ENCODE measurements at places on chromosomes 4 and X.

GRCh38 chrX:154730253-154730891 lies 20.5 kb downstream of the GAB3 start:
- DNase-seq: no peak

- peak; percentile 41 for DNase-seq
These were observed 11.6 kb downstream of the PDZD4 start for GRCh38 chrX:153818571-153819383.

GRCh38 chr4:107366016-107366735 lies 330.1 kb upstream of the DKK2 start:
- DNase-seq: no peak

DNA sequence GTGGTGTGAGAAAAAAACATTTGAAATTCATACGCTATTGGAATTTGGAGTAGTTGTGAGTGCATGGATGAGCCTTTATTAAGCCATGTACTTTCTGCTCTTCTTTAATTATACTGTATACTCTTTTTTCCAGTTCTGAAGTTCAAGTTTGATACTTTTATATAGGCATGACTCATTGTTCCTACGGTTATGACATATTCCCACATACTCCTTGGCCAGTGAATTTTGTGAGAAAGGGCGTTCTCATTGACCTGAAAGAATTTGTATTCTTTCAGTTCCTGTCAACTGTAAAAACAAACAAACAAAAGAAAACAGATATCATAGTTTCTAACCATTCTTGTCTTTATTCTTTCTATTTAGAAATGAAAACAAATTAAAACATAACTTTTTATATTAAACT lies 407.3 kb downstream of the MAPK10 start:
- no peak for DNase-seq

DNA sequence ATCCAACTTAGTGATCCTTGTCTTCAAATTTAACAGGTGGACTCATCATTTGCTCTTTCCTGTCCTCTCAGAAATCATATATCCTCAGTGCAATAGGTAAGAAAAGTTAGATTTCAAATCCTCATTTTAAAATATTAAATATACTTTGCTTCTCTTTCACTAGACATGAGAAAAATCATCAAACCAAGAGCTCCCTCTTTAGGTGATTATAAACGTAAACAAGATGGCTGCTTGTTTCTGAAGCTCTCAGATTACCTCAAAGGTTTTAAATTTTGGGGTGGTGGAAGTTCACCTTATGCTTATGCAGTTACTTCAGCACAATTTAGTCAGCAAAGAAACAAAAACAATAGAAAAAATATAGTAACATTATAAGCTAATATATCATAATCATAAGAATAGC lies 27.3 kb downstream of the CSN3 start:
- DNase-seq: no peak

GRCh38 chr4:6917461-6918271 lies 8.0 kb downstream of the TBC1D14 start:
- peak; percentile 93 for DNase-seq

GRCh38 chr4:42454755-42455420 lies 57.6 kb downstream of the SHISA3 start:
- no peak for DNase-seq

- no peak for DNase-seq
These were observed 60.0 kb downstream of the FHDC1 start for GRCh38 chr4:152996111-152996571.

- DNase-seq: peak; percentile 85
These were observed 17.1 kb upstream of the GPRIN3 start for GRCh38 chr4:89324671-89325070.

GRCh38 chr4:31946456-31946855 lies 1226.3 kb downstream of the PCDH7 start:
- no peak for DNase-seq

DNA sequence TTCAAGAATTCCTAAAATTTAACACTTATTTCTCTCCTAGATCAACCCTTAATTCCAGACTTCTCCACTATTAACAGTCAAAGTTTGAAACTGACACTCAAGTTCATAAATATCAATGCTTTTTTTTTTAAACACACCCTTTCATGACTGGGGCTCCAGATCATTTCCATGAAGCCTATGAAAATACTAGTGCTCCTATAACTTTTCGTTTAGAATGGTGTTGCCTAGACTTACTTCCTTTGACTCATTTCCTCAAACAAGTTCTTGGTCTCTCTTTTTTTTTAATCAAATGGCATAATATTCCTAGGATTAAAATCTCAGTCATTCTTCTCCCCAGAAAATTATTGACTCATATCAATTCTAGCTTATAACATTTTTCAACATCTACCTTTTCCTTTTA lies 13.1 kb downstream of the ZMAT1 start:
- DNase-seq: no peak

DNA sequence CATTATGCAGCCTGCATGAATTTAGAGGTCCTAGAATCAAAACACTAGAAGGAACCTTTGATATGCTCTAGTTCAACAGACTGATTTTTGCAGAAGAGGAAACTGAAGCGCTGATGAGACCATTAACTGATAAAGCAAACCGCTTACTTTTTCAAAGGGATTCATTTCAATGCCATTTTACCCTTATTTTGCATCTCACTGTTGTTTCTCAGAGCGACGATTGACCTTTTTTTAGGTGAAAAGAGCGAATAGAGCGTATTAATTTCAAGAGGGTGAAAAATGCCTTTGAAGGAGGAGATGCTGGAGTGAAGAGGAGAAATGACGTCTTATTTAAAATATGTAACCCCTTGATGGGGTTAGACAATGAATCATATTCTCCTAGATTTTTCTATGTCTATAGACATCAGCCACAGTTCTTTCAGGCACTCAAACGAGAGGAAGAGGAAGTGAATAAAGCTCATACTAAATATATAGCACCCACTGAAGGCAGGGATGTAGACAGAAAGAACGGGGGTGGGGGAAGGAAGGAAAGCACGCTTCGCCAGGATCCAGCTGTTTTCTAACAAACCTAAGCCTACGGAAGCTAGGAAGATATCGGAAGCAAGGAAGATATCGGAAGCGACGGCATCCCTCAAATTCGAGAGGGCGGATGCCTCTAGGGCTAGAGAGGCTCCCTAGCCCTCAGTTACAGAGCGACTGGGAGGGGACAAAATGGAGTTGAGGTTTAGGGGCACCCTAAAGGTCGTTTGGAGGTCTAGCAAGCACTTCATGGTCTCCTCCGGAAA lies 848 bp downstream of the ACSL4 start:
- DNase-seq: peak; percentile 30

- no peak for DNase-seq
These were observed 4.1 kb downstream of the PITX2 start for GRCh38 chr4:110618581-110619462.

DNA sequence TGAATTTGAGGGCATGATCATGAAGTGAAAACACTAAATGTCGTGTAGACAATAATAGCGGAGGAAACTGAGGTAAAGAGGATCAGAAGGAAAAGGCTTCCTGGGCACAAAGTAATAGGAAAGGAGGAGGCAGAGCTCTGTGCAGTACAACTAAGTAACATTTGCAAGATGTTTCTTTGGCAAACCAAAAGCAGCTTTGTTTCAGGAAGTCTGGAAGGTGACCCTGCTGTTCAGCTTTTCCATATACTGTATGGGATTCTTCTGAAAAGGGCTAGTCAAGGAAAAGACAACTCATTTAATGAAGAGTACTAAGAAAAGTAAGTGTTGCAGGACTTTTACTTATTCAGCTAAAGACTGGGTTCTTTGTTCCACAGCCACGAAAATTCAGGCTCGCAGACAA lies 463.1 kb downstream of the PCDH7 start:
- DNase-seq: no peak

DNA sequence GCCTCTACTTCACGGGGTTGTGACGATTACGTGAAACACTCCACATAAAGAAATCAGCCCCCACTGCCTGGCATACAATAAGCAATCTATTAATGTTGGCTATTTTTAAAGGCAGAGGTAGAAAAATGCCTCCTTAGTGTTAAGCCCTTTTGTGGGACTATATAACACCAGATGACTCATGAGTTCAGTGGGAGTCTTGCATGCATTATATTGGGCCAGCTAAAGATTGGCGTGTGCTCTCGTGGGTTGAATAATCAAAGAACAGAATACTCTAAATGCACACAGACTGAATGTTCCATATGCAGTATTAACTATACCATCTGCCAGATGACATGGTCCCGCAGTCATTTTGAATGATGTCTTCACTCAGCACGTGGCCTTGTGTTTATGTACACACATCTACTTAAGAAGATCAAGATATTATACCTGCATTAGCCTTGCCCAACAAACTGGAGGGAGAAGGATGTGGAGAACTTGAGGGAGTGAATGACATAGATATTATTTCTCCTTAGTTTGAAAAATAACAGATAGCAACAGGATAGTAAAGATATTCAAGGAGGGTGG lies 85.0 kb upstream of the MYOZ2 start:
- no peak for DNase-seq

GRCh38 chr4:124526331-124526730 lies 186.2 kb downstream of the ANKRD50 start:
- DNase-seq: no peak

DNA sequence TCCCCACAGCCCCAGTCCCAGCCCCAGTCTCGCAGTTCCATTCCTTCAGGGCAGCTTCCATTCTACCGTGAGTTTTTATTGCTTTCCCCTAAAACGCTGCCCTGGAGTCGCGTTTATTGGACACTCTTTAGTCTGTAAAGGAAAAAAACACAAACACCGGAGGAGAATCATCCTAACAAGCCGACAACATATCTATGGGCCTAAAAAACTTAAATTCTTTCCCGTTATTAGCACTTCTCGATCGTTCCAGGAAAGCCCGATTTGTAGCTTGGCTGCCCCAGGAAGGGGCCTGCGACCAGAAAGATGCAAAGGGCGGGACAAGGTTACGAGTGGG lies 178.5 kb downstream of the CBR4 start:
- DNase-seq: no peak

GRCh38 chr4:3257556-3258482 lies 8.9 kb downstream of the MSANTD1 start:
- DNase-seq: peak; percentile 88

- DNase-seq: peak; percentile 53
These were observed 249.2 kb upstream of the RPS6KA3 start for GRCh38 chrX:20515841-20516461.

DNA sequence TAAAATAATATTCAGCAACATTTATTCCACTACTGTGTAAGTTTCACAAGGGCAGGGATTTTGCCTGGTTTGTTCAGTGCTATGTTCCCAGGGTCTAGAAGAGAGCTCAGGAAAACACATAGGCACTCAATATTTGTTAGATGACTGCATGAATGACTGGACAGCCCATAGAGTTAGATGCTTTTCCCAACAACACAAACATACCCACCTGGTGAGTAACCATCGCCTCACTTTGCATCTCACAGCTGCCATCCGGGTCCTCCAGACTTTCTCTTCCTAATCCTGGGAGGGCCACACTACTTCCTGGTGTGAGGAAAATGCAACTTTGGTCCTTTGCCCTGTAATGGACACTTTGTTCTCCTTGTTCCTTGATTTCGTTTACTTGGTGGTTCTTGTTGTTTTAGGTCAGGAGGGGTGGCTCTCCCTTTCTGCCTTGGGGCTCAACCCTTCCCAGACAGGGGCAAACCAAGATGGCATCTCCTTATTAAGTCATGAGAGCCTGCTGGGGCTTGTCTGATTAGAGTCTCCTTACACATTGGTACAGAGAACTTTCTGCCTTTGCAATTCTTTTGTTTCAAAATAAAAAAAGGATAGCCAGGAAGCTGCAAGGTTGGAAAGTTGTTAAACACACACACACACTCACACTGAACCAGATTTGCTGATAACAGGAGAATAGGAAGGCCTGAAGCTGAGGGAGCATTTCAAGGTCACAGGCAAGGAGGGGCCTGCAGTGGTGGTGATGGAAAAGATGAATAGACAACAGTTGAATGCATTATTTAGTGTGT lies 190.6 kb downstream of the MID1IP1 start:
- DNase-seq: no peak

DNA sequence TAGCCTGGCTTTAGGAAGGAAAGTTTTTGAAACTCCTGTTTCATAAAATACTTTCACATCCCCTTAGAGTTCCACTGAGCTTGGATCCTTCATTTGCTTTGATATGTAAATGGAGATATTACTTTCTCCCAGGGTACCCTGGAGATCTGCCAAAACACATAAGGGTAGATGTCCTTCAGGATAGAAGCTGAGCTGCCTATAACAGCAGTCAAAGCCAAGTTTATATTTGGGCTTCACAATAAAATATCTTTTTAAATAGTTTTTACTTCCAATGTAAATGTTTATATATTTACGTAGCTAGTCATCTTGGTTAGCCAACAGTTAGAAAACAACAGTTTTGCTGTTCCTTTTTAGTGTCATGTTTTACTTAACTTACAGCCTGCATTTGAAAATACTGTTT lies 742.3 kb upstream of the POU3F4 start:
- no peak for DNase-seq

DNA sequence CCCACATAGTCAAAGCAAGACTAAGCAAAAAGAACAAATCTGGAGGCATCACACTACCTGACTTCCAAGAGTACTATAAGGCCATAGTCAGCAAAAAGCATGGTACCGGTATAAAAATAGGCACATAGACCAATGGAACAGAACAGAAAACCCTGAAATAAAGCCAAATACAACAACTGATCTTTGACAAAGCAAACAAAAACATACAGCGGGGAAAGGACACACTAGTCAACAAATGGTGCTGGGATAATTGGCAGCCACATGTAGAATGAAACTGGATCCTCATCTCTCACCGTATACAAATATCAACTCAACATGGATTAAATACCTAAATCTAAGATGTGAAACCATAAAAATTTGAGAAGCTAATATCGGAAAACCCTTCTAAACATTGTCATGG lies 819.3 kb upstream of the FRG1 start:
- no peak for DNase-seq

DNA sequence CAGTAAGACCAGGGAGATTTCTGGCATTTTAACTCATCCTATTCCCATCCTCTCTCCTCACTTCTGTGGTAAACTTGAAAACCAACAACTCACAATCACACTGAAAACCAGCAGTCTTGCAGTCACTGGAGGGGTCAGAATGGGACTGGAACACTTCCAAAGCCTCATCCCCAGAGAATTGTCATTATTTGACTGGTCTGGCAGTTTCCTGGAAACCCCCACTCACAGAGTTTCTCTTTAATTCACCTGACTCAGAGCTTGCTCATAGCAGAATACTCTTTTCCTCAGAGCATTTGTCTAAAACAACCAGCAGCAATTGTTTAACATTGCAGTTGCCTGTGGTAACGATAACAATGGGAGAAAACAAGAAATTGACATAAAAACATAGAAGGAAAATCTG lies 7.3 kb upstream of the RAB9B start:
- no peak for DNase-seq
